Daoy (cell line): ENCODE measurements at places on chromosomes 12 and 14. TPM values are rescaled to one million over a fixed set of nuclear protein-coding genes. Genes with fewer than 3 reads are reported as not detected.
A peak's percentile ranks its signal among the peaks of the same experiment; 100 is the strongest.

GRCh38 chr12:55847033-55847432 lies 4.3 kb upstream of the MMP19 start:
- DNase-seq: peak; percentile 80

Gene DPF3
- total RNA-seq: 5.0 and 6.4 TPM in 2 replicates

Gene KRT78
- total RNA-seq: 1.2 TPM in 1 of 2 replicates, not detected in the other

DNA sequence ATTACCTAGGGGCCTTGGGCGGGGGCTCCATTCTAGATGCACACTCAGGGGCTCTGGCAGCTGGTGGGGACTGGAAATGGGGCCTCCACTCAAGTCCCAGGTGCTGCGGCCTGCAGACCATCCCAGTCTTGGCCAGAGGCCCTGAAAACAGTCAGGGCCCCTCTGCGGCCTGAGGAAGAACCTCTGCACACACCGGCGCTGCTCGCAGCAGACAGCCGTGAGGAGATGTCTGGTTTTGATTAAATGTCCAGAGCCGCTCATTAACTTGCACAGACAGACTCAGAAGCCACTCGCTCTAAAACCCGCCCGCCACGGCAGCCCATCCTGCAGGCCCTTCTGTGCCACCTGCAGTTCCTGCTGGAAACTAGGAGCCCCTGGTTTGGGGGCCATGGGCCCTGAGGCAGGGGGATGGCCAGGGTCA lies 36.4 kb upstream of the NCOR2 start:
- DNase-seq: no peak

- no peak for DNase-seq
These were observed 12.1 kb upstream of the IFI27 start for GRCh38 chr14:94098326-94098992.

GRCh38 chr14:103084021-103084919 lies at the start of gene LBHD2:
LBHD2 (plus strand) TSS chr14:103084210; CDS start chr14:103086013, 1,803 bp downstream.
- no peak for DNase-seq

DNA sequence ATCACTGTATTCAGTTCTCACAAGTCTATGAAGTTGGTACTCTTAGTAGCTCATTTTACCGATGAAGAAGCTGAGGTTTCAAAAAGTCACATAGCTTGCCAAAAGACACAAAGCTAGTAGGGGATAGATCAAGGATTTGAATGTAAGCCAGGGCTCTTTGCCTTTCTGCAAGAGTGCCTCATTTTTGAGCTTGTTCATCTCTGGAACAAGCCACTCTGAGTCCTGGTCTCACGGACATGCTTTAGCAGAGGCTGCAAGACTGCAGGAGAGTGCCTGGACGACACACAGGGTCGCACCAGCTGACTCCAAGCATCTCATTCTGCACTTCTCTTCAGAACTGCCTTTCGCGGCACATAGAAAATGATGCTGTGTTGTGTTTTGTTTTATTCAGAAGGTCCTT lies 3.7 kb downstream of the NUAK1 start:
- DNase-seq: no peak

GRCh38 chr12:40399656-40400055 lies 174.9 kb downstream of the LRRK2 start:
- DNase-seq: no peak

Gene L2HGDH
- 17.6 and 18.2 TPM in 2 replicates for total RNA-seq

DNA sequence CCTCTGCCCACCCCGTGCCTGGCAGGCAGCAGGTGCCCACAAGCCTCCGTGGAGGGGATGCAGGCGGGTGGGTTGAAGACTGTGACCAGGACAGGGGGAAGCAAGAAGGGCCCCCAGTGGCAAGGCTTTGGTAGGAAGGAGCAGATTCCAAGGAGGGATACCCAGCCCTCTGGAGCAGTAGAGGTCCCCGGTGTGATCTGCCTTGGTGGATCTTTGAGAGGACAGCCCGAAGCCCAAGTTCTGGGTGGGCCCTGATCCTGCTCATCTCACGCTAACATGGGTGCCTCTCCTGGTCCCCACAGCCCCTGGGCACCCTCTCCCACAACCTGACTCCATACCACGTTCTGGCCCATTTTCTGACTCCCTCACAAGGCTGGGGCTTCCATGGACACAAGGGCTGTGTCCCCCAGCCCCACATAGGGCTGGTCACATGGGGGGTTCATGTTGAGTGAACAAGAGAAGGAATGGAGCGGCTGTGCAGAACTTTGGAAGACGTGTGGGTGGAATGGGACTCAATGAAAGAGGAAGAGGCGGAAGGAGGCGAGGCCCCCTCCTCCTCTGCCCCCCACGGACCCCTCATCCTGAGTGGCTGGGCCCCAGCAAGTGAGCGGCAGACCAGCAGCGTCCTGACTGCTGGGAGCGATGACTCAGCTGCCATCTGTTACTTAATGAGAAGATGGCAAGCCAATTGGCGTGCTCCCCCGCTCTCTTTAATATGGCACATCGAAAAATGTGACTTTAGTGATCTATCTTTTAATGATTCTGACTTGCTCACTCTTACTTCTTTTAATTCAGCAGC lies 77.0 kb upstream of the BCL11B start:
- DNase-seq: peak; percentile 43

DNA sequence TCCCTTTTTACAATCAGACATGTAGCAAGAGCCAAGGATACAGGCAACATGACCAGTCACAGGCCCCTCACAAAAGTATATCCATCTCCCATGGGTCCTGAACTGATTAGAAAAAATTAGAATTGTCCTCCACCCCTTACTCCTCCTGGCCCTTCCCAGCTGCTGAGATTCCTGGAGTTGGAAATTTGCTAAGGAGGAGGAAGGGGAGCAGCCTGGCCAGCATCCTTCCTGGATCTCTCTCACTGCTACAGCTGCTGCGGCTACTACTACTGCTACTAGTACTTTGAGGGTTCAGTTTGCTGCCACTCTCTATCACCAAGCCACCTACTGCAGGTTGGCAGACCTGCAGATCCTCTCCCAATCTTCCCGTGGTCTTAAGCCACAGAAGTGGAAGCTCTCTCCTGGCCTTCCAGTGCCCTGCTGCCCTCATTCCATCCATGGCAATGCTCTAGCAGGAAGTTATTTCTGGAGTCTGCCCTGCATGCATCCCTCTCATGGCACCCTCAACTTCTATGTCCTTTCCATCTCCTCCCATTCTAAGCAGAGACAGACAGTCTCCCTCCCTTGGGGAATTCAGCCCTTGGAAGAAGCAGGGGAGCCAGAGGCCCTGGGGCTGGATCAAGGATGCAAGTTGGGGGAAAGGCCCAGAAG lies 1.0 kb downstream of the ITGA7 start:
- no peak for DNase-seq

DNA sequence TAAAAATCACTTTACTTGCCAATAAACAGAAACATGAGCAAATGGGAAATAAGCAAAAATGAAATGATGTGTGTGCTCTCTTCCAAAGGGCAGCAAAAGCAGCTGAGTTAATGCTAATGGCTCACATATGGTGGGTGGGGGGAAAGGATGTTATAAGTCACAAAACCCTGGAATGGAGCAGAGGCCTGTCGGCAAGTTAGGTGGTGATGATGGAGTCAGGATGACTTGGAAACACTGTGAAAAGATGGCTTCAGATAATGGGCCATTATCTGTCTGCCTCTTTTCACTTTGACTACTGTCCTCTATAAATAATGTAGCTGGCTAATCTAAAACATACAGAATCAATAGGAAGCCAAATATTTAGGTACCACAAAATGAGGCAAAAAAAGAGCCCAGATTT lies 228.7 kb downstream of the APAF1 start:
- DNase-seq: no peak

DNA sequence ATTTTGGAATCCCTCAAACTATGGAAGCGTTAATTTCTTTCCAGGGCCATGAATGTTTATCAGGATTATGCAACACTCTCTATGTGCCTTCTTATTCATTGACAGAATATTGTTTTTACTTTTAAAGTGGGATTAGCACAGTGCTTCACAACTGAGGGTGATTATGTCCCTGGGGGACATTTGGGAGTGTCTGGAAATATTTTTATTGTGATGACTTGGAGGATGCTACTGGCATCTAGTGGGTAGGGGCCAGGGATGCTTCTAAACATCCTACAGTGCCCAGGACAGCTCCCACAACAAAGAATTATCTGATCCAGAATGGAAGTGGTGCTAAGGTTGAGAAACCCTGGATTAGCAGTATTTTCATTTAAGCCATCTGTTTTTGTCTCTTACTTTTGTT lies 338.5 kb upstream of the SOX5 start:
- no peak for DNase-seq

Gene DEPDC4
- 1.1 and 2.4 TPM in 2 replicates for total RNA-seq

Gene FOXG1
- total RNA-seq: 1.8 and 4.5 TPM in 2 replicates

DNA sequence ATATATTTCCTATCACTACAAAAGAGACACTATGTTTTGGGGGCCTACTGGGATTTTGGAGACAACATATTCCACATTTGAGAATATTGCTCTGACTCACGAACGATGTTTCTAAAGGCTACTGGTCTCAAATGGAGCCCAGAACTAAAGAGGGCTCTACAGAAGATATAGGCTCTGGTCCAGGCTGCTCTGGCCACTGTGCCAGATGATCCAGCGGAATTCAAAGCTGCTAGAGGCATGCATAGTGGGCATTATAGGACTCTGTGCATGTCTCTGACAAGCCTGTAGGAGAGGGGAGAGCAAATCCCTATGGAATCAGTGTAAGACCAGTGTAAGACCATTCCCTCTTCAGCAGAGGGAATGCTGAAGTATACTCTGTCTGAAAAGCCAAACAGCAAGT lies 4.1 kb downstream of the TAS2R30 start:
- no peak for DNase-seq

Gene CLEC4A
- total RNA-seq: 0.42 TPM in 1 of 2 replicates, not detected in the other

- DNase-seq: peak; percentile 72
These were observed 834 bp downstream of the RASSF8 start for GRCh38 chr12:25959071-25959961.

GRCh38 chr12:121828826-121829225 lies 25.0 kb downstream of the SETD1B start:
- no peak for DNase-seq

Gene SLC7A8
- total RNA-seq: 0.91 TPM in 1 of 2 replicates, not detected in the other

Gene DBX2
- total RNA-seq: not detected in 2 replicates

DNA sequence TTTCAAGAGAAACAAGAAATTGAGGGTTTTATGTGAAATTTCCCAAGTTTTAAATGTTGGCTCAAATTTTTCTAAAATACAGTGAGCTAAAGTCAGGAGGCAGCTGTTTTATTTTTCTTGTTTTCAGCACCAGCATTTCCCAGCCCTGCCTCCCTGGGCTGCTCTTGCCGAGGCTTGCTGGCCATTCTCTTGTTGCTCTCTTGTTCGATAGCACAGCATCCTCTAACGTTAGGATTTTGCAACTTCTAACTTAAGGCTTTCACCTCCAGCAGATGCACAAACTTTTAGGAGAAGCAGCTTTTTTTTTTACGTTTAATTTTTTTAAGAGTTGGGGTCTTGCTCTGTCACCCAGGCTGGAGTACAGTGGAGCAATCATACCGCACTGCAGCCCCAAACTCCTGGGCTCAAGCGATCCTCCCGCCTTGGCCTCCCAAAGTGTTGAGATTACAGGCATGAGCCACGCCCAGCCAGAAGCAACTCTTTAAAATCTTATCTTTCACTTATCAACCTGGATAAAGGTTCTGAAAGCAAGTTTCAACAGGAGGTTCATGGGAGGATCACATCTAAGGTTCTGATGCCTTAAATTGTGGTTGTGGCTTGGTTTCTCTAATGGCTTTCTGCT lies 40.2 kb downstream of the B4GALNT3 start:
- no peak for DNase-seq

Gene TEX52
- total RNA-seq: not detected in 2 replicates

GRCh38 chr12:47983541-47984115 lies 20.2 kb downstream of the TMEM106C start:
- no peak for DNase-seq

Gene RD3L
- total RNA-seq: not detected in 2 replicates

Gene USP44
- 0.74 and 0.95 TPM in 2 replicates for total RNA-seq

- no peak for DNase-seq
These were observed 15.7 kb downstream of the SGPP1 start for GRCh38 chr14:63712123-63712522.

Gene KLRC4
- not detected in 2 replicates for total RNA-seq

Gene OR4E2
- not detected in 2 replicates for total RNA-seq

Gene SYCP3
- not detected in 2 replicates for total RNA-seq

GRCh38 chr12:132571051-132571450 lies 39.3 kb downstream of the LRCOL1 start:
- DNase-seq: no peak

- peak; percentile 52 for DNase-seq
These were observed 28.6 kb downstream of the FIGNL2 start for GRCh38 chr12:51819736-51820525.

Gene AQP2
- total RNA-seq: not detected in 2 replicates

DNA sequence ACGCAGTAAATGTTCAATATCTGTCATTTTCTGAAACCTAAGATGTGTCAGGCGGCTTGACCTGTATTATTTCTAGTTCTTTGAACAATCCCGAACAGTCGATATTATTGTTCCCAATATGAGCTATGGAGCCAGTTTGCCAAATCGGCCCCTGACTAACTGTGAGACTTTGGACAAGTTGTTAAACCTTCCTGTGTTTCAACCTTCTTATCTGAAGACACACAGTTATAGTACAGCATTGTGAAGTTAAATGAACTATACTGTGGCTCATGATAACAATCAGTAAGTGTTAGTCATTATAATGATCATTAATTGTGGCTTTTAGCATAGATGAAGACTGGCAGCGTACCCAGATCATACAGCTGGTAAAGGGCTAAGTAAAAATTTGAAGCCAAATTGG lies 23.4 kb downstream of the DDX47 start:
- no peak for DNase-seq

DNA sequence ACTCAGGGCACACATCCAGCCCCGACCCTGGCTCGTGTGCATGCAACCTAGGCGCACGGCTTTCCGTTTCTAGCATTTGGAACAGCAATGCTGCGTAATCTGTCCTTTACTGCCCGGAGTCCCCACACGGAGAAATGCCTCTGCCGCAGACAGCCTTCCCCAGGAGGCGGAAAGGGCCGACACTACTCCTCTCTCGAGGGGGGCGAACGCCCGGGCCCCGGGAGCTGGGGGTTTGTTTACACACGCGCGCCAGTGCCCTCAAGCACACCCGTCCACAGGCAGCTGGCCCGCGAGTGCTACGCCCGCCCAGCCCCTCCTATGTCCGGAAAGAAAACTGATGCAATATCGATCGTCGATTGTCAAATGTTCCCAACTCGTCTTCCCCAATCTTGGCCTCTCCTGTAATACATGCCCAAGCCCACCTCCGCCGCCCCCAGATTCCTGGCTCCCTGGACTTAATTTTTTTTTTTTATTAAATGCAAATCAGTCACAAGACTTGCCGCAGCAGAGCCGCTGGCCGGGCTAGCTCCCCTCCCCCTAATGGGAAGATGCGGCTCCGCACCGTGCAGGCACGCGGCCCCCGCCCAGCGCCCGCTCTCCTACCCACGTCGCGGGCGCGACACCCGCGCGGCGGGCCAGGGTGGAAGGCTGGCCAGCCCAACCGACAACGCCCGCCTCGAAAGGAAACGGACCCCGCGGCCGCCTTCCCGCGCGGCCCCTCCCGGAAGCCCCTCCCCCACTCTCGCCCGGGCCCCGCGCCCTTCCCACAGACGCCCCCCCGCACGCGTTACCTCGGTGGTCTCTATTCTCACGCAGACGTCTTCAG lies 642 bp downstream of the SLC38A2 start:
- DNase-seq: peak; percentile 49
